Upper lobe of right lung (tissue), 1 donor: ENCODE measurements at places on chromosomes 11 and 22.

GRCh38 chr11:29280452-29280851, 736.4 kb downstream of the KCNA4 start:
- no peak for DNase-seq
- no peak overlapping the region for H3K27ac ChIP-seq
- no peaks in the 10 kb centered on the region for H3K4me1 ChIP-seq
- H3K4me3 ChIP-seq = no peak overlapping the region

DNA sequence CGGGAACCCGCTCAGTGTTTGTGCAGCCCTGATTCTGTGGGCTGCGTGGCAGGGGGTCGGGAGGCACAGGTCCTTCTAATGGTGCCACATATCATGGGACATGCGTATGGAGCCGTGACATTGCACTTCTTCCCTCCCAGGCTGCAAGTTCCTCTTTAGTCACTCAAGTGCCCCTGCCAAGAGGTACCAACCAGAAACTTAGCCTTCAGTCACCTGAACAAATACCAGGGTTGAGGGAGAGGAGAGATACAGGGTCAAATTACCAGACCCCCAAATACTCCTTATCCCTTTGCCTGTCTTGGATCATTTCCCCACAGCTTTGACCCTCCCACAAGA, 209.1 kb downstream of the BUD13 start:
- H3K4me1 ChIP-seq = no peaks in the 10 kb centered on the region
- H3K27ac ChIP-seq = no peak overlapping the region
- no peaks in the 10 kb centered on the region for H3K27me3 ChIP-seq
- no peak overlapping the region for H3K4me3 ChIP-seq
- no peaks in the 10 kb centered on the region for H3K36me3 ChIP-seq

DNA sequence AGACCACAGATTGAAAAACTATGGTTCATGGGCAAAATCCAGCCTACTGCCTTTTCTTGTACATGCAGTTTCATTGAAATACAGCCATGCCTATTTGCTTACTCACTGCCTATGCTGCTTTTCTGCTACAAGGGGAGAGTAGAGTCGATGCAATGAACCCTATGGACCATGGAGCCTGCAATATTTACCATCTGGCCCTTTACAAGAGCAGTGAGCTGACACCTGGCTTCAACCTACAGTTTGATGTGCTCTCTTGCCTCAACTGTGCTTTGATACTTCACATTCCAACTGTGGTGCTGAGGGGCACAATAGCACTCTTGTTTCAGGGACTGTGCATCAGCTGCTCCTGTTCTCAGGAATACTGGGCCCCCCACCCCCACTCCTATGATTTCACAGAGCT, 239.5 kb upstream of the SORL1-AS1 start:
- H3K4me1 ChIP-seq = no peaks in the 10 kb centered on the region
- no peaks in the 10 kb centered on the region for H3K36me3 ChIP-seq
- no peak for DNase-seq
- no peaks in the 10 kb centered on the region for H3K27me3 ChIP-seq

- no peak overlapping the region for H3K27ac ChIP-seq
- H3K4me1 ChIP-seq = no peaks in the 10 kb centered on the region
- no peaks in the 10 kb centered on the region for H3K36me3 ChIP-seq
- H3K4me3 ChIP-seq = no peak overlapping the region
These were observed 16.0 kb upstream of the SMIM35 start for GRCh38 chr11:118102721-118103261.
